ENCODE measurements at places on chromosomes 3 and 15.

- DNase-seq, result no peak
Observed at GRCh38 chr3:37384117-37384516, 209.7 kb upstream of the LRRFIP2 start.

- no peak for DNase-seq
Observed at GRCh38 chr15:66588971-66589370, 23.2 kb upstream of the LCTL start.

- no peak for DNase-seq
Observed at GRCh38 chr15:100672959-100673358, 70.6 kb downstream of the ASB7 start.

DNA sequence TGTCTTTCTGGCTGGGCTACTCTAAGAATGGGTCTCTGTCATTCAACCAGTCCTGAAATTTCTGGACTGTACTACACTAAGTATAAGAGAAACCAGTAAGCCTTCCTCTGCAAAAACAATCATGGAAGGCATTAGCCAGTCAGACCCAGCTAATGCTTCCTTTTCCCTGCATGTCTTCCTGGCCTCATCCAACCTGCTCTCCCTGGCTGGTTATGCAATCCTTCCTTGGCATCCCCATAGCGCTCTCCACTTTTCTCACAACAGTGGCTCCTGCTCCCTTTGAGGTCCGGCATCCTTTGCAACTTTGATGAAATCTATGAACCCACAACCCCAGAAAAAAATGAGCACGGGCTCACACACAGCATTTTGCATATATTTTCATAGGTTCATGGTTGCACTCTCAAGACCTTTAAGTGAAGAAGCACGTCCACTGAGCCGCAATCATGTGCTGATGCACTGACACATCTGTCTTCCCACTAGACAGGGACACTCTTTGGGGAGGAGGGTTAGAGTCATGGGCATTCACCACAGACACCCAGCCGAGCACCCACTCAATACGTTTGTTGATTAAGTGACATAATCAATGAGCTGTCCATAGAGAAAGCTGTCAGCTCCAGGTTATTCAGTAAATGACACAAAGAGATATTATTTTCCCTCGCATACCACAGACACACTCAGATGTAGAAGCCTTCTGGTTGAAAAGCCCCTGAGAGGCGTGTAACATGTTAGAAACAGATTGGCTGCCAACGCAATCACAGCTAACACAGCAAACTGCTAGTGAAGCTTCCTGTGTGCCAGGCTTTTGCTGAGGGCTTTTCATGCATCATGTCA lies 66.7 kb downstream of the PLD1 start:
- no peak for DNase-seq

DNA sequence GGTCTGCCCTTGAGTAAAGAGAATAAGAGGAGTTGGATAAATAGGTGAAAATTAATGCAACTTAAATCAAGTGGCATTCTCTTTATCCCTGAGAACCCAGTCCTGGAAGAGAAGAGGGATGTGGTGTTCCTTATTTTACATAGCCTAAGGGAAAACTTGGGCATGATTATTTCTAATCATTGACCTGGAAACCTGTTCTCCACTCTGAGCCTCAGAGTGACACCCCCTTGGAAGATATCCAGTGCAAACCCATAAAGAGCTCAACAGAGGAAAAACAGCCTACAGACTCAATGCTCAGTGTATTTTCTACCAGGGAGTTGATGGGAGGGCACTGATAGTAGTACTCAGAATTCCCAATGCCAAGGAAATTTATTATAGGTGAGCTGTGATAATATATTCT lies 22.0 kb downstream of the SLC15A2 start:
- DNase-seq, result no peak

- no peak for DNase-seq
Observed at GRCh38 chr3:51815614-51816013, 36.6 kb upstream of the IQCF6 start.

DNA sequence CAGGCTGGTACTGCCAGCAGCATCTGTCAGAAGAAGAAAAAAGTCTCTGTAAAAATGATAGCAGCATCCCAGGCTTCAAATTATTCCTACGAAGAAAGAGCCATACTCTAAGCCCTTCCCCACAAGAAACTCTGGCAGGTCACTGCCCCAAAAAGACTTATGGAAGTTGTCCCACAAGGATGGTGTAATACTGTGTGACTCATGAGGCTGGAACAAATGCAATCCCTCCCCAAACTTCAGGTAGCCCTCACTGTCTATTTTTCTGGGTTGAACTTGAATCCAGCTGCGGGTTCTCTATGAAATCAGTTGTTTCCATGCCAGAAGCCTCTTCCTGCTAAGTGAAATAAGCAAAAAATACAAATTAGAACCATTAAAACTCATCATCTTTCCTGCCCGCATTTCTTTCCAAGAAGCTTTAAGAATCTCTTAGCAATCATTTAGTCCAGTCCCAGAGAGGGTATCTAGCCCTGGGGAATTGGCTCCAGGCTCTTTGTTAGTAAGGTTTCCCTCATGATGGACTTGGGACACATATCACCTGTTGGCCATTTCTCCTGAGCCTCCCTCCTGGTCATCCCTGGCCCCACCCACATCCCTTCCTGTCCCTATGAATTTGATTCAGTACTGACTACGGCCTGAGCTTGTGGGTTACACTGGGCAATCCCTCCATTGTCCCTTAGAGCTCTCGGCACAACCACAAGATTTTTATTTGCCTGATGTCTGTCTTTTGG lies 51.7 kb downstream of the FAM174B start:
- no peak for DNase-seq

GRCh38 chr3:72595927-72596610 lies 252.2 kb downstream of the SHQ1 start:
- DNase-seq, result no peak

DNA sequence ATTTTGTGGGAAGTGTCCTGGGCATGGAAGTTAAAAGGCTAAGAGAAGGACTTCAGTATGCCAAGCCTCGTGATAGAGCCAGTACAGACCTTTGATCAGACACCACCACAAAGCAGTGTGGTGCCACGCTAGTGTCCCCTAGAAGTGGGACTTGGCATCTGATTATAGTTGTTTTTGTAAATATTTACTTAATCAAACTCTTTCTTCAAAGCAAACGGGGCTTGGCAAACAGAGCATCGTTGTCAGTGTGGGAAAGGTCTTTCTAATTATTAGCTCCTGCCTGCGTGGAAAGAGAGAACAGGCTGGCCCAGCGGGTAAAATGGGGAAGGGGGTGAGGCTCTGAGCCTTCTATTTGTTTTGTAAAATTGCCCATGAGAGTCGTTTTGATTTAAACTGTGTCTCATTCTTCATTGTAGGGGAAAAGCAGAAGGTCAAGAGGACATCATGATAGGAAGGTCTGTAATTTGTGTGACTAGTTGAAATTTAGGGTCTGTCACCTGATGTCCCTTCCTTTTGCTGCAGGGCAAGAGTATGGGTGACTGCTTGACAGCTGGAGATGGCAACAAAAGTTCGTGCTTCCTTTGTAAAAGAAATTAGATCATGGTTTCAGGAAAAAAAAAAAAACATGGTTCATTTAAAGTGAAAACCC lies 105.0 kb downstream of the IQCH start:
- DNase-seq, result no peak

- peak; percentile 72 for DNase-seq
Observed at GRCh38 chr3:10602769-10603768, 97.7 kb upstream of the ATP2B2 start.

DNA sequence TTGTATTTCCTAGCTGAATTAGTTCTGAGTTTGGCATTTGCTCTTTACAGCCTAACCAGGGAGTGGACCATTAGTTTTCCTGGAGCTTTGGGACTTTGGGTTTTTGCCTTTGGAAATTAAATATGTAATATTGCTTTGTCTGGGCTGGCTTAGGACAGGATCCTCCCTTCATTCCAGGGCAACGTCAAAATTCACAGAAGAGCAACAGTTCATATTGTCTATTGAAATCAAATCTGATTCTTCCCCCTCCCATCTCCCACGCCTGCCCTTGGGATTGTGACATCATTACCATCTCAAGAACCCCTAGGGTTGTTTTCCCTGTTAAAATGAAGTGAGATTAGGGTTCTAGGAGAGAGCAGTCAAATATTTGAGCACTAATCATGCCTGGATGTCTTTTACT lies 194.1 kb downstream of the ROBO2 start:
- no peak for DNase-seq

DNA sequence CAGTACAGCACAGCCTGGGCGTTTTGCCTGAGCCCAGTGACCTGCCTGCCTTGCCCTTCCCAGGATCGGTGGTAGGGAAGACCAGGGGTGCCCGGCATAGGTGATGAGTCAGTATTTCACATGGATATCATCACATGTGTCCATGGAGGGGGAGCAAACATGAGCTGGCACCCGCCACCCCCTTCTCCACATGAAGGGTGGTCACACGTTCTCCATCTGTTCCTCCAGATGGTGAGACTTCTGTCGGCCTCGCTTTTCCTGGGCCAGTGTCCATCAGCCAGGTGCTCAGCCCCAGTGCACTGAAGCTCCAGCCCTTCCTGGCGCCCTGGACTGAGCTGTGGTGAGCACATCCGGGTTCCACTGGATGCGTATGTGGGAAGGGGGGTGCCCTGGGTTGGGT lies 208.4 kb downstream of the UBE3A start:
- no peak for DNase-seq

DNA sequence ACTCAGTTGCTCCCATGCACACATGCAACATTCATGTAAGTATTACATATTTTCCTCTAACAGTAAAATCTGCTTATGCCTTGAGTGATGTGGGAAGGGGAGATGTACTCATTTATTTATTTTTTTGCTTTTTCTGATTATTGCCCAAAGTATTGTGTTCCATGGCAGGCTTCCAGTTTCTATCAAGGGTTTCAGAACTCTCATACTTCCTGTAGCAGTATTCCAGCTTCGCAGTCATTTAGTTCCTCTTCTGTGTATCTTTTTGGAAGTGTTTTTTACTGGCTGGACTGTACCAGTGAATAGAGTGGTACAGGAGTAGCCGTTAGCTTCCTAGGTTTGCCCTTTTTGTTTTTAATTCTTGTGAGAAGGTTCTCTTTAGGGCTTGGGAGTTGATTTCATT lies 26.9 kb downstream of the RAB11A start:
- DNase-seq, result no peak

DNA sequence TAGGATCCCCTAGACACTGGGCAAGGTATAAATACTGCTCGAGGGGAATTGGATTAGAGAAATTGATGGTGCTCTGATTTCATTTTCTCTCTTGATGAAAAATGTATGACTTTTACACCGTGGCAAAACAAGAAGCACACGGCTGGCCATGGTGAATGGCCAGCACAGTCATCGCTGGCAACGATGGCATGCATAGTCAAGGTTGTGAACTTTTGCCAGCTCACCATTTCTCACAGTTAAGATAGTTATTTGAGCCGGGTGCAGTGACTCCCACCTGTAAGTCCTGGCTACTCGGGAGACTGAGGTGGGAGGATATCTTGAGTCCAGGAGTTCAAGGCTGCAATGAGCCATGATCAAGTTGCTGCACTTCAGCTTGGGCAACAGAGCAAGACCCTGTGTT lies 95.4 kb downstream of the HMG20A start:
- no peak for DNase-seq

DNA sequence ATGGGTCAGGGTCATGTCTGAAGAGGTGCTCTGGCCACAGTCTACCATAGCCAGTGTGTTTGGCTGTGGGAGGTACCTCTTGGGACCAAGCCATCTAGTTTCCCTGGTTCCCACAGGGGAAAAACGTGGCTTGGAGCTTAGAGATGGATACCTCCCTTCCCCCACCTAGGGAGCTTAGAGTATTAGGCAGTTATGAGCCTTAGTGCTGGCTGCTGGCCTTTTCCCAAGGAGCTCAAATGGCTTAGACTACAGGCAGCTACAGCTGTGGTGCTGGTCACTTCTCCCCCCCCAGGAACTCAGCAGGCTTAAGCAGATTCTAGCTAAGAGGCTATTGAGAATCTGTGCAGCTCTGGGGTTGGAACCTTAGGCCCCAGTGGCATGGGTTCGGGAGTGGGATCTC lies 591.2 kb downstream of the NSUN3 start:
- DNase-seq, result no peak

DNA sequence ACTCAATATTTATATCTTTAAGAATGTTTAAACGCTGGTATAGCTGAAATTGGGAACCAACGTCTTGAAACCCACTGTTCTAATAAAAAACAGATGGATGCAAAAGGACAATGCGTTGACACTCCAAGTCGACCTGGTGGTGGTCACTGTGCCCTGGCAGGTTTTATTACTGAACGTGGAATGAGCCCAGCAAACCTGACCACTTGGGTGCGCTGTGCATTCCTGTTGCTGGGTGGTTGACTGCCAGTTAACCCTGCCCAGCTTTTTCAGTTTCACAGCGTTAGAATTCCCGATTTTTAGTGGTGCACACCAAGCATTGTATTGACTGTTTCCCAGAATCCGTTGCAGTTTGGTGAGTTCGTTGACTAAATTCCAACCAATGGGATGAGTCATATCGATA lies 384.4 kb downstream of the OCA2 start:
- DNase-seq, result no peak

DNA sequence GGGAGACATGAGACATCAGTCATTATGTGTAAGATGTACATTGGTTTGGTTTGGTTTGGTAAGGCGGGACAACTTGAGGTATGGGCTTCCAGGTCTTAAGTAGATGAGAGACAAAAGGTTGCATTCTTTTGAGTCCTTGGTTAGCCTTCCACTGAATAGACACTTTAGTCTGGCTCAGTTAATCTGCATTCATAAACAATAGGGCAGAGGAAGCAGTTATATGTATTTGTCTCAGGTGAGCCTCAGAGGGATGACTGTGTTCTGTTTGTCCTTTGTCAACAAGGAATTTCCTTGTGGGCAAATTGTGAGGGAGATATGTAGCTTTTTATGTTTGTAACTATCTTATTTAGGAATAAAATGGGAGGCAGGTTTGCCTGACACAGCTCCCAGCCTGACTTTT lies 50.4 kb downstream of the TCF12 start:
- no peak for DNase-seq

Measured in CD4-positive, alpha-beta T cell treated with Interleukin-6 at 100 ng/mL for 8 hours (primary cell).